Stimulated activated naive CD4-positive, alpha-beta T cell (primary cell): ENCODE measurements at places on chromosomes 3 and 15.
A peak's percentile ranks its signal among the peaks of the same experiment; 100 is the strongest.

DNA sequence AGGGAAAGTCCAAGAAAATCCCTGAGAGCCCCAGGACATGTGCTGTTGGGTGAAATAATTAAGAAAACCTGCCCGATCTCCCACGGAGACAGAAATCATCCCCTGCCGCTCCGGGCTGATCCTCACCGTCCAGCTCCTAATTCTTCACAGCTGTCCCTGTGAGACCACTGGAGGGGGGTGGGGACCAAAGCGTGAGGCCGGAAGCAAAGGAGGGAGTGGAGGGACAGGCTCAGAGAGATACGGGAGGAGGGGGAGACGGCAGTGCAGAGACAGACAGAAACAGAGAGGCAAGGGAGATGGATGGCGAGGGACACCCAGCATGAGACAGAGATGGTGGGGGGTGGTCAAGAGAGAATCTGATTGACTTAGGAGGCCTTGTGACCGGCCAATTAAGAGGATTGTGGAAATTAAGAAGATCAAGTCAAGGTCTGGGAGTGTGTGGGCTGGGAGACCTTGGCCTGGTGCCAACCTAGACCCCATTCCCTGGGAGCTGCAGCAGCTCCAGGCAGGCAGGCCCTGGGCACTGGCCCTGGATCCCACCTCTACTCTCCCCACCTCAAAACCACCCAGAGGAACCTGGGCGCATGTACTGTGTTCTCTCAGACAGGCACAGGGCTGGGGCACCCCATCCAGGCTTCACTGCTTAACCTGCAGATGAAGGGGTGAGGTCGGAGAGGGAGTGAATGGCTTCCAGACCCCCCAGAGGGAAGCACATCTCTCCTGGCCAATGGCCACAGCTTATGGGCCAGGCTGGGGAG is 113.2 kb upstream of the ALDH1A3 start:
- DNase-seq = no peak

- DNase-seq = no peak
These were observed 20.4 kb upstream of the SLC25A38 start for GRCh38 chr3:39362812-39363211.

GRCh38 chr3:122271246-122271898 is 53.7 kb upstream of the CSTA start:
- DNase-seq = no peak

DNA sequence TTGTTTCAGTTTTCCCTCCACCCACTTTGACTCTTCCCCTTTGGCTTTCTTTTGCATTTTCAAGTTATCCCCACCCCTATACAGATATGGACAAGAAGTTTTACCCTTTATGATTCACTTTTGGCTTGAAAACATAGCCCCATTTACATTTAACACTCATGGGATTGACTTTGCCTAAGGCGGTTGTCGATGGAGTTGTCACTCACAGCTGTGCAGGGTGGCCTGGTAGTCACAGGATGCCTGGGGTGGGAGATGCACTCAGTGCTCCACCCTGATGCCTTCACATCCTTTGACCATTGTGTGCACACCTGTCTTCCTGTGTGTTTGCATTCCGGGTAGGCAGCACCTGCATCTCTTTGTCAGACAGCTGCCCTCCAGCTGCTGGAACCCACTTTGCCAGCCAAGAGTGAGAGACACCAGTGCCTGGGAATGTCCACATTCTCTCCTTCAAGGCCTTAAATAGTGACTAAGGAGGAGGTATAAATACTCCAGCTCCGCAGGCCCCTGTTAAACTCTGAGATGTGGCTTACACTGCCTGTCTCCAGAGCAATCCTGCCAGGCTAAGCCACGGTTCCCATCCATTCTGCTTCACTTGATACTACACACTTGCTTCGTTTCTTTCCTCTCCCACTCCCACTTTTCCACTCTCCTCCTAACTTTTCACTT is 191.5 kb upstream of the SLC24A5 start:
- no peak for DNase-seq

GRCh38 chr3:117793622-117794265 is 1084.2 kb downstream of the TUSC7 start:
- no peak for DNase-seq

GRCh38 chr3:40920041-40920440 is 279.3 kb upstream of the CTNNB1 start:
- no peak for DNase-seq

GRCh38 chr3:36833160-36833814 is 68.9 kb upstream of the DCLK3 start:
- no peak for DNase-seq

DNA sequence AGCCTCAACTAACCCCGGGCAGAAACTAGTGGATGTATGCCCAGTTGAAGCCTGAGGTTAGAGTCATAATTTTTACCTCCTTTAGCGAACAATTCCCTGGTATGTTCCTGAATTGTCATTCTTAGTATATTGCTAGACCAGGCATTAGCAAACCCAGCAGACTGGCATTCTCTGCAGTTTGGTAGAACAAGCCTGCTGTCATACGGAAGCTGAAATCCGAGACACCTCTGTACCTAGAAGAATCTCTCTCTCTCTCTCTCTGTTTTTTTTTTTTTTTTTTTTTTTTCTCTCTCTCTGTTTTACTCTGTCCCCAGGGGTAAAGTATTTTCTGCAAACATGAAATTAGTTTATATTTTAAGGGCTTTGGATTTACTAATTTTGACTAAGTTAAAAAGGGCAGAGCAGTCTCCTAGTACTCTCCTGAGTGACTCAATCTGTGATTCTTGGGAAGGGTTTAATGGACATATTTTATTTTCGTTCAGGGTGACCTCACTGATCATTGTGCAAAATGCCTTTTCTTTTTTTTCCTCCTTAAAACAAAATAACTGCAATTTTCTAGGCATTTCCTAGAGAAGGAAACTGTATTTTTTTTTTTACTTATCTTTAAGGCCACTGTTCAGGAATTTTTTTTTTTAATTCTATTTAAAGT is 133.6 kb upstream of the ICE2 start:
- DNase-seq = no peak

GRCh38 chr3:178059836-178060235 is 476.4 kb upstream of the KCNMB2 start:
- DNase-seq = no peak

- peak; percentile 66 for DNase-seq
These were observed 34.9 kb upstream of the NRROS start for GRCh38 chr3:196604548-196604947.
